ENCODE measurements at places on chromosomes 1 and 21. TPM values are rescaled to one million over a fixed set of nuclear protein-coding genes. Genes with fewer than 3 reads are reported as not detected.
A peak's percentile ranks its signal among the peaks of the same experiment; 100 is the strongest.

MSH4 gene
- 0.96 TPM for total RNA-seq

GRCh38 chr1:8155528-8156186, 129.5 kb upstream of the ERRFI1 start:
- no peak for DNase-seq

- no peak for DNase-seq
Measured at GRCh38 chr1:178241837-178242236, 147.9 kb downstream of the RASAL2 start.

- no peak for DNase-seq
Measured at GRCh38 chr1:34373912-34374311, 197.2 kb downstream of the C1orf94 start.

GRCh38 chr1:109658533-109659042, 2.7 kb downstream of the GSTM4 start:
- no peak for DNase-seq

- no peak for DNase-seq
Measured at GRCh38 chr1:160144921-160145320, 6.5 kb upstream of the ATP1A4 start.

GIPC2 gene
- total RNA-seq: 4.1 TPM

GRCh38 chr1:171110621-171111326, 20.1 kb downstream of the FMO3 start:
- DNase-seq: no peak

S100A13 gene
- 76.1 TPM for total RNA-seq

DNA sequence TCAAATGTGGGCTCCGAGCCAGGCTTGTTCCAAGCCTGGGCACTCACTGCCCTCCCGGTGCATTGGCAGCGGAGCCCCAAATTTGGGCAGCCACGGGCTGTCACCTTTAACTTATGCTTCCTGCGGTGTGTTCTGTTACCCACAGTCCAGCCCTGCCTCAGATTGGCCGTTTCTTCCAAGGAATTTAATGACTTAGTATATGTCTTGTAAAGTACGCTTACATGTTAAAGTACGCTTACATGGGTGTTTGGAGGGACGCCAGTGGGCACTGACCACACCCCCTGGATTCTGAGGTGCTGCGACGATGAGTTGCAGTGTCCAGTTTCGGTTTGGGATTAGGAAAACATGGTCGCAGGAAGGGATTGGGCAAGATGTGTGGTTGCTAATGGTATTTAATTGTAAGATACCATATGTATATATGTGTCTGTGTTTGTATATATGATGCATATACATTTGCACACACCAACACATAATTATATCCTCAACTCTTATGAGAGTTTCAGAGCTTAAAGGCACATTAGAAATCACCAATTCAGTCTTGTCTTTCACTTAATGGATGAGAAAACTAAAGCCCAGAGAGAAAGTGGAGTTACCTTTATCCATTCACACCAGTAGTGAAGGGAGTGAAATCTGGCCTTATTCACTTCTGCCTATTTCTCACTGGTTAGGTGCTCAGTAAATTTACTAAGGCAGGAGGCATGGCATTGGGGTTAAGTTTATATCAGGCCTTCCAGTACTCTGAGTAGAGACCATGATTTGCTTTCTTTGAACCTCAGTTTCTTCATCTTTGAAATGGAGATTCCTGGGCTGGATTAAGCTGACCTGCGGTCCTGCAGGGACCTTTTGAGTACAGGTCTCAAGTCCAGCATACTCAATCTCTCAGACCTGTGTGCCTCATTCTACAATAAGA, 1.0 kb downstream of the SMYD2 start:
- no peak for DNase-seq

DNA sequence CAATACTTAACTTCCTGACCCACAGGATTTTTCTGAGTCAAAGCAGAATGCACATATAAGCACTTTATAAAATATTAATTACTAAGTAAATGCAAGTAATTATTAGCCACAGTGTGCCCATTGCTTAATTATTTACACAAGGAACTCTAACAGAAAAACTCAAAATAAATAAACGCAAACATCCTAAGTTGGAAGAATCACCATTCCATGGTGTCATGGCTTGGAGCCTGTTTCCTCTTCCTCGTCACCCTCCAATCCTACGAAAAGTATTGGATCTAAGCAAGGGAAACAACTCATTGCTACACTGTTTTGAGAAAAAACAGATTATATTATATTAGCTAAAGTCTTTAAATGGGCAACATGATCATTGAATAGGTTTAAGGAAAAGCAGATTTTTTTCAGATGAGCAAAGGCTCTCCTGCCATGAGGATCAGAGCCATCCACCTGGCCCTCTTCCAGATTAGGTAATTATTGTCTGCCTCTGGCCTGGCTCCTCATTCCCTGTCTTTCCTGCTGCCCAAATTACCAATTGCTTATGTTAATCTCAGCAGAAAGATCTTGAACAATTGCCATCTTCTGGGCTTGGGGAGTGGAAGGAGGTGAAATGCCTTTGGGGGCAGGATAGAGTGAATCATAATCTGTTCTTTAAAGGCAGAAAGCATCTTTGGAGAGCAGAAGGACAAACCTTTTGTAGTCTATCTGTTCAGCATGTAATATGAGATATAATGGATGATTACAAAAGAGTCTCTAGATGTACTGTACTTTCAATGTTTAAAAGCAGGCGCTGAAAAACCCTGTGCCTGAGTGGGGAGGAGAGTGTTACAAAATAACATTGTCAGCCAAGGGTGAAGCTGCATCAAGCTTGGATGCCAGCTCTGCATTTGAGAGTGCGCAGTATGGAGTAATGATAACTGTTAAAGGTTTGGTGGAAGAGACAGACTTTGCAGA, 121.2 kb downstream of the DUSP10 start:
- DNase-seq: no peak

TXNIP gene
- total RNA-seq: 945 TPM

- DNase-seq: no peak
Measured at GRCh38 chr1:212488436-212489283, 55.9 kb downstream of the NENF start.

DNA sequence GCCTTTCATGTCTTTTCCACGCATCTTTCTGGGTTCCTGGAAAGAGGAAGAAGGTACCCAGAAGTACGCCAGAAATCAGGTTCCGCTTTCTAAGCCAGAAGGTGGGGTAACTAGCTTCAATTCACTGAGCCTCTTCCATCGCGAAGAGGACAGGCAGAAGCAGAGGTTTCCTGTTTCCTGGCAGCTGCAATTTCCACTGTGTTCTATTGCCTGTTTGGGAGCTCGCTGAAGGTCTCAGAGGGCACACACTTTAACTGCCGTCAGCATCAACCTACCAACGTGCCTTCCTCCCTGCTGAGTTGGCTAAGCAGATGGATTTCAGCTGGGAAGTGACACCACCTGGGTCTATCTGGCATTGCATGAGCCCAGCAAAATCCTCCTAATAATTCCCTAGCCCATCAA, 10.0 kb downstream of the NCF2 start:
- DNase-seq: no peak

DNA sequence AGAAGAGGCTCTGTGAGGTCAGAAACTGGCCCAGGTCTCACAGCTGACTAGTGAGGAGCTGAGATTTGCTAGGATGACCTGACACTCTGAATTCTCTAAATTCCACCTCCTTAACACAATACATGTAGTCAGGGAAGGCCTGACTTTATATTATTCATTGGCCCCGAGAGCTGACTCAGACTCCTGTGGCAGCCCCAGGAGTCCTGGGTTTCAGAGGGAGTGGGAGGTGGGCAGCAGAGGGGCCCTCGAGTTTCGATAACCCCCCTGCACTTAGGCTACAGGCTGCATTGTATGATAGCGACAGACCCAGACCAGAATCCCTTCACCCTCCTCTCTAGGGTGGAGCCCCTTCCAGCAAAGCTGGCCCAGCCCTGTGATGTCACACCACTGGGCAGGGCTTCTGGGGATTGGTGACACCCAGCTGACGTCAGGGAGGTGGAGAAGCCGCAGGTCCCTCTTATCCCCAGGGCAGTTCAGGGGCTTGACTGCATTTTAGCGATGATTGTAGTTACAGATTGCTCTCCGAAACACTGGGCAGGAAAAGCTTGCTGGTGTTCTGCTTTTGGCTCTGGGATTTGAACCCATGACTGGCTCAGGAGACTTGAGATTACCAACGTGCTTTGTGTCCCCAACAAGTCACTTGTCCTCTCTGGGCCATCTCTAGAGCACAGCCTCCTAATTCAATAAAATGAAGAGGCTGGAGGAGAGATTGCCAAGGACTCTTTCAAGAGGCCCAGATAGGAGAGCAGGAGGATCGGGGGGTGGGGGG, 17.0 kb upstream of the GPR37L1 start:
- DNase-seq: no peak

EPHA8 gene
- total RNA-seq: not detected

STX12 gene
- total RNA-seq: 95.6 TPM

GRCh38 chr1:162997499-162998285, 71.5 kb upstream of the RGS4 start:
- DNase-seq: no peak

HES3 gene
- not detected for total RNA-seq

GRCh38 chr21:44612669-44613229, 870 bp downstream of the KRTAP10-8 start:
- peak; percentile 53 for DNase-seq

MFAP2 gene
- total RNA-seq: 14.8 TPM

DNA sequence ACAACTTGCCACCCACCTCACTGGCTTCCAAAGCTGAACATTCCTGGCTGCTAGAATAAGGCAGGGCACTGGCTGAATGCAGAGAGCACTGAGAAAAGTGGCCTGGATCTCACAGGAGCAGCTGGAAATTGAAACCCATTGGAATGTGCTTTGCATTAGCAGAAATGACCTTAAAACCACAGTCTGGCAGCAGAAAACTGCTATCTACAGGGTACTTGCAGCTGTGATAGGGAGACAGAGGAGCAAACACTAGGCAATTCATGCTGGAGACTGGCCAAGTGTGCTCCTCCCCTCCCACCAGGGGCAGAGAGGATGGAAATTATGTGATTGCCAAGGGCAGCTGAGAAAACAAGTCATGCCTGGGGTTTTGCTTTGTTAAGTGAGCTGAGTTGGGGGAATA, 47.2 kb downstream of the HSD3B1 start:
- no peak for DNase-seq

- DNase-seq: no peak
Measured at GRCh38 chr21:17794518-17795145, 24.5 kb downstream of the C21orf91 start.

All from upper lobe of right lung (tissue), 1 donor.